ENCODE measurements at places on chromosomes 3 and 15. TPM values are rescaled to one million over a fixed set of nuclear protein-coding genes. Genes with fewer than 3 reads are reported as not detected.

Gene IL17RE
- total RNA-seq: 1.7 TPM

Gene KNG1
- not detected for total RNA-seq

Gene UBAP1L
- total RNA-seq: 3.0 TPM

Gene SEMA3F
- total RNA-seq: 0.15 TPM

Gene ADAMTS7
- total RNA-seq: 0.35 TPM

Gene ANKDD1A
- total RNA-seq: 14.2 TPM

Gene TMEM40
- not detected for total RNA-seq

Gene SCAANT1
- not detected for total RNA-seq

Gene BFSP2
- total RNA-seq: 1.0 TPM

Gene SH2D7
- total RNA-seq: not detected

Gene TMEM41A
- total RNA-seq: 21.8 TPM

DNA sequence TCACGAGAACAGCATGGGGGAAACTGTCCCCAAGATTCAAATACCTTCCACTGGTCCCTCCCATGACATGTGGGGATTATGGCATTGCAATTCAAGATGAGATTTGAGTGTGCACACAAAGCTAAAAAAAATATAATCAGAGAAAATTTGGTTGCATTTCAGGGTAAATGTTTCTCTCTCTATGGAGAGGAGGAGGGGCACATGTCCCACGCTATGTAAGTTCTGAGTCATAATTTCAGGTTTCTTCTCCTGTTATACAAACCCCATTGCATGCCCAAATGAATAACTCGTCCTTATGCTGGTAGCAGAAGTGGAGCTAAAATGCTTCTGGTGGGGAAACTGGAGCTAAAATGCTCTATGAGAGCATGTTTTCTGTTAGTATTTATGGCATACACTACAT, 209.7 kb upstream of the DCBLD2 start:
- no peaks in the 10 kb centered on the region for H3K4me1 ChIP-seq
- no peak overlapping the region for H3K27ac ChIP-seq
- no peak overlapping the region for H3K4me3 ChIP-seq
- no peaks in the 10 kb centered on the region for H3K36me3 ChIP-seq
- no peak for DNase-seq

- no peaks in the 10 kb centered on the region for H3K27me3 ChIP-seq
- peak overlapping the region; percentile 11 for H3K27ac ChIP-seq
- DNase-seq: no peak
- no peak overlapping the region for H3K4me3 ChIP-seq
- H3K4me1 ChIP-seq: peaks cover 59% of the 10 kb centered on the region
Observed at GRCh38 chr3:160409812-160410610, 10.6 kb downstream of the SMC4 start.

DNA sequence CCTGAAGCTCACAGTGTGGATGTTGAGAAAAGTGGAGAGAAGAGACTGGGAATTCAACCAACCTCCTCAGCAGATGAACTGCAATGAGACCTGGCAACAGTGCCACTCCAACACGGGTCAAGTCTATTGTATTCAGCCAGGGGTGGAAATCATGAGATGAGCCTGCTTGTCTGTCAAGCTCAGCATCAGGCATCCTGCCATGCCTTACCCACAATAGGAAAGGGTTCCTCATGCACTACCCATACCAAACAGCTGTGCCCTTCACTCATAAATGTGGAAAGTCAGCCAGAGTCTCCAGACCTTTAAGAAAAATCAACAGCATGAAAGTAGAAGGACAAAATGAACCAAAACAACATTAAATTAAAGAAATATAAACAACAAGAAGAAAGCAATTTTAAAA, 542.1 kb downstream of the EPHB1 start:
- H3K4me3 ChIP-seq: no peak overlapping the region
- no peaks in the 10 kb centered on the region for H3K36me3 ChIP-seq
- H3K27me3 ChIP-seq: no peaks in the 10 kb centered on the region
- DNase-seq: no peak
- no peak overlapping the region for H3K27ac ChIP-seq

DNA sequence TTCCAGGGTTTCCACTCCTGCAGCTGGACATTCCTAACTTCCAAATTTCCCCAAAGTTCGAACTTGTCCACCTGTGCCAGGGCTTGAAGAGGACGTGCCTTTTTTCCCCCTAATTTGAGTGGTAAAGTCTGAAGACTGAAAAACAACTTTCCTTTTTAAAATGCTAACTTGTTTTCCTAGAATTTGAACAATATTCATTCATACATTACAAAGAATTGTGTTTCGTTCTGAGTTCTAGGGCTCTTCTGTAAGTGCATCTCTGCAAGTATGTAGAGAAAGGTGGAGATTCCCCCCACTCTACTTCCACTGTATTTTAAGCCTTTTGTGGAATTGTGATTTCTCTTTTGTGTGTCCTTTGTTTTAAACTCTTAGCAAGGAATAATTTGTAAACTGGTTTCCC, 9.4 kb downstream of the DPH3 start:
- peaks cover 19% of the 10 kb centered on the region for H3K36me3 ChIP-seq
- no peak for DNase-seq
- peak overlapping the region; percentile 0 for H3K4me3 ChIP-seq
- H3K4me1 ChIP-seq: peaks cover 42% of the 10 kb centered on the region

- peaks cover 63% of the 10 kb centered on the region for H3K4me1 ChIP-seq
- H3K4me3 ChIP-seq: peak overlapping the region; percentile 63
- H3K27me3 ChIP-seq: no peaks in the 10 kb centered on the region
- peak overlapping the region; percentile 91 for H3K27ac ChIP-seq
- DNase-seq: no peak
Observed at GRCh38 chr15:90400005-90400758, 12.1 kb downstream of the IQGAP1 start.

- H3K36me3 ChIP-seq: no peaks in the 10 kb centered on the region
- DNase-seq: no peak
- no peak overlapping the region for H3K4me3 ChIP-seq
- no peak overlapping the region for H3K27ac ChIP-seq
- H3K27me3 ChIP-seq: peaks cover 2% of the 10 kb centered on the region
Observed at GRCh38 chr3:18189282-18190050, 235.7 kb downstream of the SATB1 start.

GRCh38 chr15:39704689-39705088, 78.0 kb downstream of the FSIP1 start:
- no peak for DNase-seq
- H3K4me3 ChIP-seq: no peak overlapping the region
- no peaks in the 10 kb centered on the region for H3K36me3 ChIP-seq
- no peaks in the 10 kb centered on the region for H3K27me3 ChIP-seq

GRCh38 chr15:79042213-79042928, 48.2 kb downstream of the RASGRF1 start:
- H3K4me1 ChIP-seq: no peaks in the 10 kb centered on the region
- peaks cover 21% of the 10 kb centered on the region for H3K27me3 ChIP-seq
- H3K36me3 ChIP-seq: no peaks in the 10 kb centered on the region
- H3K27ac ChIP-seq: no peak overlapping the region
- no peak for DNase-seq

DNA sequence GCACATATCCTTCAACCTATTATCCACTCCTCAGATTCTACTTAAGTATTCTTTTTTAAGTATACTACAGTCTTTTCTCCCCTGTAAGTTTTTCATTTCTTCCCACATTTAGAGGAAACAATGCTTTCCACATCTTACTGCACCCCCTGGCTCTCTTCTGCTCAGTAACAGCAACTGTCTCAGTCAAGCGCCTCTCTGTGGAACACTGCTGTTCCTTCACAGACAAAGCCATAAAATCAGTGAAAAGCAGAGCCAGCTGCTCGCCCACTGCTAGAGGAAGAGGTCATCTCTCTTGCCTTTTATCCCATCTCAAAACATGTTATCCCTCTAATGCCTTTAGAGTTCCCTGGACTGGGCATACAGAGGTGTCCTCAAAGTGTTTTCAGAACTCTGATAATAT, 24.8 kb downstream of the SERP1 start:
- no peaks in the 10 kb centered on the region for H3K4me1 ChIP-seq
- H3K27me3 ChIP-seq: peaks cover 8% of the 10 kb centered on the region
- H3K4me3 ChIP-seq: no peak overlapping the region
- H3K27ac ChIP-seq: no peak overlapping the region
- no peaks in the 10 kb centered on the region for H3K36me3 ChIP-seq
- no peak for DNase-seq

GRCh38 chr15:82730022-82730530, 20.4 kb upstream of the AP3B2 start:
- no peak for DNase-seq
- peaks cover 4% of the 10 kb centered on the region for H3K36me3 ChIP-seq
- no peak overlapping the region for H3K4me3 ChIP-seq
- H3K4me1 ChIP-seq: no peaks in the 10 kb centered on the region
- no peaks in the 10 kb centered on the region for H3K27me3 ChIP-seq

DNA sequence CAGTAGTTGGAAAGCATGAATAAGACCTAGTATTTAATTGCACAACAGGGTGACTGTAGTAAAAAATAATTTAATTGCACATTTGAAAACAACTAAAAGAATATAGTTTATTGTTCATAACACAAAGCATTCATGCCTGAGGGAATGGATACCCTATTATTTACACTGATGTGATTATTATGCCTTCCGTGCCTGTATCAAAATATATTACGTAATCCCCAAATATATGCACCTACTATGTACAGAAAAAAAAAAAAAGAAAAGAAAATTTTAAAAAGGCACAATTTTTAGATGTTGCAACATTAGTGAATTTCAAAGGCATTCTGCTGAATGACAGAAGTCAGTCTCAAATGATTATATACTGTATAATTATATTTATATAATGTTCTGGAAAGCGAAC, 647.2 kb upstream of the BCHE start:
- no peak overlapping the region for H3K27ac ChIP-seq
- H3K4me3 ChIP-seq: no peak overlapping the region
- no peaks in the 10 kb centered on the region for H3K27me3 ChIP-seq
- no peaks in the 10 kb centered on the region for H3K4me1 ChIP-seq

GRCh38 chr3:5071061-5071460, 51.0 kb upstream of the ARL8B start:
- H3K4me3 ChIP-seq: no peak overlapping the region
- H3K4me1 ChIP-seq: peaks cover 3% of the 10 kb centered on the region
- peaks cover 25% of the 10 kb centered on the region for H3K27me3 ChIP-seq
- no peak for DNase-seq

- DNase-seq: no peak
- H3K36me3 ChIP-seq: no peaks in the 10 kb centered on the region
Observed at GRCh38 chr3:40930131-40930538, 269.2 kb upstream of the CTNNB1 start.

- no peaks in the 10 kb centered on the region for H3K27me3 ChIP-seq
- no peak overlapping the region for H3K4me3 ChIP-seq
Observed at GRCh38 chr15:86852741-86853140, 773.1 kb downstream of the AGBL1 start.

DNA sequence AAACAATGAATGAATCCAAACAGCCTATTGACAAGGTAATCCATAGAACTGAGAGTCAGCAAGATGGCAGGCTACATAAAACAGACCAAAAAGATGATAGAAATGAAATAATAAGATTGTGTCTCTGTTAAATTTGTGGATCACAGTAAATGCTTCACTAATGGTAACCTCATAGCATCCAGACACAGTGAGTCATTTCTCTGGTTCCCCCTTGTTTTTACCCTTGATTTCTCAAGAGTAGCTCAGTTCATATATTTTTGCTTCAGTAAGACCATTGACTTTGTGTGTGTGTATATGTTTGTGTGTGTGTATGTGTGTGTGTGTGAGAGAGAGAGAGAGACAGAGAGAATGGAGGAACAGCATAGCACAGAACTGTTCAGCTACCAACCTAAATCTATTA, 546.9 kb downstream of the RBMS3 start:
- H3K27me3 ChIP-seq: no peaks in the 10 kb centered on the region
- no peak for DNase-seq
- H3K27ac ChIP-seq: no peak overlapping the region
- no peaks in the 10 kb centered on the region for H3K4me1 ChIP-seq
- no peak overlapping the region for H3K4me3 ChIP-seq

GRCh38 chr15:82921242-82921641, 31.3 kb downstream of the HOMER2 start:
- H3K4me3 ChIP-seq: no peak overlapping the region
- H3K27ac ChIP-seq: no peak overlapping the region
- DNase-seq: no peak
- H3K4me1 ChIP-seq: no peaks in the 10 kb centered on the region
- H3K27me3 ChIP-seq: peaks cover 12% of the 10 kb centered on the region

DNA sequence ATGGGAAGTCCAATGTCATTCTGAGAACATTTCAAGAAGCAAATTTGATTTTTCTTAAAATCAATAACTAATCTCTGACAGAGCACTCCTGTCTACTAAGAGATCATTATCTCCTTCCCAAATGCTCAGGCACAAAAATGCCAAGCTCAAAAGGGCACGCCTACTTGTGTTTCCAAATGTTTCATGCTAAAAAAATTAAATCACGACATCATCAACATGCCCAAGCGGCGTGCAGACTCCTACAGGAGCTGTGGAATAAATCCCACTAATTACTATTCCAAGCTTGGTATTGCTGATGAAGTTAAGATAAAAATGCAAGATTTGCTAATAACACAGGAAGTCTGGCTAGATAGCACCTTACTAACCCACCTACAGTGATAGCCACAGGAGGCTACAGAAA, 140.8 kb downstream of the OSBPL10 start:
- peaks cover 3% of the 10 kb centered on the region for H3K27me3 ChIP-seq
- H3K4me1 ChIP-seq: no peaks in the 10 kb centered on the region
- DNase-seq: no peak
- H3K27ac ChIP-seq: no peak overlapping the region
- H3K4me3 ChIP-seq: no peak overlapping the region
- no peaks in the 10 kb centered on the region for H3K36me3 ChIP-seq

GRCh38 chr15:66912001-66912400, 153.4 kb upstream of the SMAD3 start:
- peaks cover 37% of the 10 kb centered on the region for H3K4me1 ChIP-seq
- peak overlapping the region; percentile 76 for H3K27ac ChIP-seq
- peak; percentile 71 for DNase-seq
- H3K36me3 ChIP-seq: peaks cover 10% of the 10 kb centered on the region
- H3K27me3 ChIP-seq: peaks cover 19% of the 10 kb centered on the region
- H3K4me3 ChIP-seq: peak overlapping the region; percentile 9

DNA sequence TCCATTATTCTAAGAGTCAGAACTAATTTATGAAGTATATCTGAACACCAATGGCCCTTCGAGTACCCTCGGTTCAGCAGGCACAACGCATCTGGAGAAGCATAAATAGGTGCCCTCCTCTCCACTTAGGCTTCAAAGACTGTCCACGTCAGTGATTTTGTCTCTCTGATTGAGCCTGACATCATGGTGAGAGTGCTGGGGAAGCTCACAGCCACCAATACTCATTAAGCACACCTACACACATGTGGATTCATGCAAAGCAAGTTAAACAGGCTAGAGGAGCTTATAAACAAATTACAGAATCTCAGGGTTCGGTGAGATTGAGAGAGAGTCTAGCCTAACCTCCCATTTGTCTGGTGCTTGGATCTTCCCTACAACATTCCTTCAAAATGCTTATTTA, 3.6 kb downstream of the CLDN1 start:
- H3K36me3 ChIP-seq: no peaks in the 10 kb centered on the region
- H3K4me1 ChIP-seq: peaks cover 12% of the 10 kb centered on the region
- no peak overlapping the region for H3K4me3 ChIP-seq
- no peak overlapping the region for H3K27ac ChIP-seq
- H3K27me3 ChIP-seq: peaks cover 32% of the 10 kb centered on the region
- no peak for DNase-seq

GRCh38 chr3:149203758-149204157, 17.9 kb downstream of the CP start:
- peaks cover 10% of the 10 kb centered on the region for H3K4me1 ChIP-seq
- H3K36me3 ChIP-seq: no peaks in the 10 kb centered on the region
- peaks cover 43% of the 10 kb centered on the region for H3K27me3 ChIP-seq
- no peak overlapping the region for H3K27ac ChIP-seq
- no peak for DNase-seq
